Left hindlimb (tissue), 1 donor: ENCODE measurements at places on chromosomes 2 and 18.

DNA sequence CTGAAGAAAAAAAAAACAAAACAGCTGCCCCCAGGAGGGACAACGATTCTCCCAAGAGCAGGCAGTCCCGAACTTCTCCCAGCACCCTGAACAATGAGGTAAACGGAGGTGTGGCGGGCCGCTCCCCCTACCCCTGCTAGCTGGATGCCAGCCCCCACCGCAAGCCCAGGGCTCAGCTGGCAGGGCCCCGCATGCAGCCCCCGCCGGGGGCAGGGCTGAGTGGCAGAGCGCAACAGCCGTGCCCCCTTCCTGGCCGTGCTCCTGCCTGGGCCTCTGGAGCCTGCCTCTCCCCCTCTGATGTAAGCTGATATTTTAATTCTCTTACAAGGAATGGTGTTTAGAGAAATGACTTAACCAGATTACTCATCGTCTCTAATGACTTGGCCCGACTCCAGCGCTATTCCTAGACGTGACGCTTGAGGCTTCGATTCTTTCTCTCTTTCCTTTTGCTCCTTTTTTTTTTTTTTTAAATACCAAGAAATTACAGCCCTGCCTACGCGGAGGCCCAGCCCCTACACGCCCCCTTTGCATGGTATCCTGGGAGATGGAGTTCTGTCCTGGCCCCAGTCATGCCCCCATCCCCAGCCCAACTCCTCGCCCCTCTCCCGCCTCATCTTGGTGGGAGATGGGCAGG lies 4.6 kb upstream of the ARID5A start:
- DNase-seq: peak; percentile 94

GRCh38 chr2:40202798-40203400 lies 249.0 kb downstream of the SLC8A1 start:
- DNase-seq: no peak

- DNase-seq: no peak
Observed at GRCh38 chr2:32933756-32934095, 13.0 kb upstream of the LTBP1 start.

DNA sequence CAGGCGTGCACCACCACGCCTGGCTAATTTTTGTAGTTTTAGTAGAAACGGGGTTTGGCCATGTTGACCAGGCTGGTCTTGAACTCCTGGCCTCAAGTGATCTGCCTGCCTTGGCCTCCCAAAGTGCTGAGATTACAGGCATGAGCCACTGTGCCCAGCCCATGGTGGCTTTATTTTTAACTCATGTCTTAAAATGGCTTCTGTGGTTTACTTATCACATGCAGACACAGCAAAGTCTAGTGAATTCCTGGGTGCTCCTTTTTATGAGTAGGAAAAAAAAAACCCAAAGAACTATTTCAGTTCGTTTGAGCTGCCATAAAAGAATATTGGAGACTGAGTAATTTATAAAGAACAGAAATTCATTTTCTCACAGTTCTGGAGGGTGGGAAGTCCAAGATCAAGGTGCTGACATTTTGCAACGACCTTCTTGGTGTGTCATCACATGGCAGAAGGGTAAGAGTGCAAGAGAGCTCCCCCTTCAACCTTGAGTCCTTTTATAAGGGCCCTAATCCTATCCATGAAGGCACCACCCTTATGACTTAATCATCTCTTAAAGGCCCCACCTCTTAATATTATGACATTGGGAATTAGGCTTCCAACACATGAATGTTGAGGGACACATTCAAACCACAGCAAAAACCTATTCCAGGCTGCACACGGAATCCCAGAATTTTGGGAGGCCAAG lies 12.6 kb upstream of the REL start:
- DNase-seq: no peak

- DNase-seq: no peak
Observed at GRCh38 chr2:231182513-231182899, 15.9 kb upstream of the ARMC9 start.

GRCh38 chr2:112728378-112729175 lies 7.8 kb downstream of the NT5DC4 start:
- no peak for DNase-seq

- no peak for DNase-seq
Observed at GRCh38 chr2:67896076-67896475, 166.7 kb downstream of the C1D start.

DNA sequence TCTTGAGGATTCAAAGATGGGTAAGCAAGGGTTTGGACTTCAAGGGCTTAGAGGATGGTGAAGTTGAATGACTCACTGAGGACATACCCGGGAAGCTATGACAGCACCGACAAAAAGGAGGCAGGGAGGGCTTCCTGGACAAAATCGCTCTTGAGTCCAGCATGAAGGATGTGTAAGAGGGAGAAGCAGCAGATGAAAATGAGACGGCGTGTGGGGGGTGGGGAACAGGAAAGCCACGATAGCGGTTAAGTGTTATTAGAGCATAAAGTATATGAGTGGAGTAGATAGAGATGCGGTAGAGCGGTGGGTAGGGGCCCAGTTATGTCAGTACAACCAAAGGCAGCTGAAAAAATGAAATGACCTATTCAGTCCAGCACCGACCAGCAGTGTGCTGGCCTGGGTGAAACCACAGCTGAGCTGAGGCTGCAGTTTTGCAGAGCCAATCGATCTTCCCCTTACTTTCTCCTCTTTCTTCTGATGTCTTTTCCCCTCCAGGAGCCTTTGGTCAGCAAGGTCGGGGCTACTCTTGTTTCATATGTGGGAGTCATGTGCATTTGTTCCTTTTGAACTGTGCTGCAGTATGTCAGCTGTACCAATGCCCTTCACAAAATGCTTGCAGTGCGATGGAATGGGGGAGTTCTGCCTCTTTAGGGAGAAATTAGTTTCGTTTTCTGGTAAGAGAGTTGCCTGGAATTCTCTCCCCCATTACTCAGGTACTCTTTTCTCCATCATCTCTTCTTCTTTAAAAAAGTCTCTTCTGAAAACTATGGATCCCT lies 2.0 kb upstream of the THUMPD2 start:
- DNase-seq: no peak

GRCh38 chr18:31619291-31619690 lies 27.6 kb downstream of the TTR start:
- DNase-seq: no peak

GRCh38 chr2:42196403-42197267 lies 27.5 kb downstream of the EML4 start:
- DNase-seq: no peak

- DNase-seq: peak; percentile 70
Observed at GRCh38 chr18:6414118-6414722, 491 bp downstream of the L3MBTL4 start.

DNA sequence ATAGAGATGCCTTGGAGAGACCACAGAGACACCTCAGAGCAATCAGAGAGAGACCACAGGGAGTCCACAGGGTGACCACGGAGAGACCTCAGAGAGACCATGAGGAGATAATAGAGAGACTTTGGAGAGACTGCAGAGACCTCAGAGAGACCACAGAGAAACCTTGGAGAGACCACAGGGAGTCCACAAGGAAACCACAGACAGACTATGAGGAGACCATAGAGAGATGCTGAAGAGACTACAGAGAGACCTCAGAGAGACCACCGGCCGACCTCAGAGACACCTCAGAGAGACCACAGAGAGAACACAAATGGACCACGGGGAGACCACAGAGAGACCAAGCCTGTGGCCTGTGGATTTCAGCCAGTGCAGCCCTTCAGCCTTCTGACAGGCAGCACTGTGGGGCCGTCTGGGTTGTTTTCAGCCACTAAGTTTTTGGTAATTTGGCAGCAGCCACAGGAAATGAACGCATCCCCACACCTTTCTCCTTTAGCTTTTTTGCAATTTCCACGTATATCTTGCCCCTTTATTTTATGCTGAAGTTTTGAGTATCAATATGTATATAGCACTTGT lies 11.4 kb upstream of the TMEM18 start:
- no peak for DNase-seq

DNA sequence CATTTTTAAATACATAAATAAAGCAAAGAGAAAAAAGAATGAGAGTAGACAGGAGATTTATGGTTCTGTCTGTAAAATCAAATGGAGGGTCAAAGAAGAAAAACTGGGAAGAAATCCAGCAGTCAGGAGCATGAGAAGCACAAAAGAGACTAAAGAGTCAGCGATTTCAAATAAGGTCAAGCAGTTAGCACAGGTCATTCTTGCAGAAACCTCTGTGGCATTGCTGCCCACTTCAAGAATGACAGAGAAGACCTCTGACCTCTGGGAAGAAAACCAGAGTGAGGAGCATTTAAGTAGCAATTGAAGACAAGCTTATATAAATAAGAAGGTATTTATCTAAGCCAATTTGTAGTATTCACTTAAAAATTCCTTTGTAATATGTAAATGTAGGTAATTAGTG lies 172.0 kb upstream of the SPOPL start:
- no peak for DNase-seq

- no peak for DNase-seq
Observed at GRCh38 chr2:84741182-84741822, 139.6 kb downstream of the TRABD2A start.

GRCh38 chr2:226483745-226484619 lies 315.6 kb downstream of the IRS1 start:
- no peak for DNase-seq

GRCh38 chr2:191678437-191679100 lies 633 bp downstream of the NABP1 start:
- peak; percentile 50 for DNase-seq

- DNase-seq: peak; percentile 77
Observed at GRCh38 chr2:45771261-45771660, 119.8 kb downstream of the PRKCE start.

DNA sequence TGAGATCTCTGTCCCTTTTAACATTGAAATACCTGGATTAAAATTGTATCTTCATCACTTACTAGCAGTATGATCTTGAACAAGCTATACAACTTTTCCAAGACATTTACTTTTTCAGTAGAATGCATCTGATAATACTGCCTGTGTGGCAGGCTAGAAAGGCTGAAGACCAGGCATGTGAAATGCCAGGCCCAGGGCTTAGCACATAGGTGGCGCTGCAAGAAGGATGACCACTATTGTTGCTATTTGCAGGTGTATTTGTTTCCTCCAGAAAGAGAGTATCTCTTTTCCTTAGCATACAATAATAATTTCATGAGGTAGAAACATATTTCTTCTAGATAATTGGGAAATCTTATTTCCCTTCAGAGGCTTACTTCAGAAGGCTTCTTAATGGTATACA lies 331.3 kb downstream of the THSD7B start:
- no peak for DNase-seq

- DNase-seq: peak; percentile 27
Observed at GRCh38 chr2:85797921-85798320, 44.1 kb downstream of the ATOH8 start.

GRCh38 chr2:52698408-52698807 lies 1069.2 kb upstream of the CHAC2 start:
- DNase-seq: no peak

GRCh38 chr2:100137866-100138570 lies 4.4 kb downstream of the AFF3 start:
- no peak for DNase-seq

DNA sequence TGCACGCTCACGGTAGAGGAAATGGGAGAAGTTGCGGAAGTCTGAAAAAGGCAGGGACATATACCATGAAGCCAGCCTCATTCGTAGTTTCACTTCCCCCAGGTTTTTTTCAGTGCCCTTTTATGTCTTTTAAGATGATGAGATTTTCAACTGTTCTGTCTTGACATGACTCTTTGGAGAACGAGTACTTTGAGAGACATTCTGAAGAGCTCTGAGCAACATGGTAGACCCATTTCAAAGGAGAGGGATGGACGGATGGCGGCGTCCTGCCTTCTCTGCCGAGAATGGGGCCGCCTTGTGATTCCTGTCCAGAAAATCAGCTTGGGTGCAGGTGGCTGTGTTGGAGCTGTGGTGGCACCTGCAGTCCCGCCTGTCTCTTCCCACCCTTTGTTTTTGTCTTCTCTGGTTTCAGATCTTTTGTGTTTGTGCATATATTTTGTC lies 41.7 kb downstream of the SH3BP4 start:
- no peak for DNase-seq

DNA sequence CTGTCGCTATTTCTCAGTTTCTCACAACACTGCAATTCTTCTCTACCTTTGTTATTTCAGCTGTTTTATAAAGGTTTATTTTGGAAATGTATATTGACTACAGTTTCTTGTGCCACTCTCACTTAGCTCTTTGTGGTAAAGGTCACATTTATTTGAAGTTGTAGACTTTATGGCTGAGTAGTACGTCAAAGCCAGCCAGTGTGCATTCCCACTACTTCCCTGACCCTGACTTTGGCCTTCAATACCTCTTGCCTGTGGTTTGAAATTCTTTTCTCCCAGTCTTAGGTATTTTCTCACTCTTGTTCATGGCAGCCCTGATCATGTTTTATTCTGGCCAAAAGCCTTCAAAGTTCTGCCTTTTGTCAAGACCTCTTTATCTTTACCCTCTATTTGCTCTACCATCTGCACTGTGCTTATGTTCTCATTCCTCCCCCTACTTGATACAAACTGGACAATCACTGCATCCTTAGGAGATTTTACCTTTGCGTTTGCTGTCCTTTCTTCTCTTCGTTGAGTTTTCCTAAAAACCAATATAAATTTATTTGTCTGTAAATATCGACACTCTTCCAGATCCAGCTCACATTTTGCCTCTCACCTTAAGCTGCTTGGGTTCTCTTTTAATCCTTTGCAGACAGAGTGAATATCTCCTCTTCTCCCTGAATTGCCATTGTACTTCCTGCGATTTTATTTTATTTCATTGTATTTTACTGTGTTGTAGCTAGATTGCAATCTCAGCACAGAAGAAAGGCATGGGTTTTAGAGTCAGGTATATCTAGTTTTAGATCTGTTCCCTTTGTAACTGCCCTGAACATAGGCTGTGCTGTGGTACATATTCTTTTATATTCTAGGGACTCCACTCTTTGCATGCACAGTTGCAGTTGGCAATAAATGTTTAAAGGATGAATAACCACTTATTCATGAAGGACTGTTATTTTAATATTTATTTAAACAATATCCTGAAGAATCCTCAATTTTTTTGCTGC lies 31.2 kb downstream of the GULP1 start:
- DNase-seq: no peak

DNA sequence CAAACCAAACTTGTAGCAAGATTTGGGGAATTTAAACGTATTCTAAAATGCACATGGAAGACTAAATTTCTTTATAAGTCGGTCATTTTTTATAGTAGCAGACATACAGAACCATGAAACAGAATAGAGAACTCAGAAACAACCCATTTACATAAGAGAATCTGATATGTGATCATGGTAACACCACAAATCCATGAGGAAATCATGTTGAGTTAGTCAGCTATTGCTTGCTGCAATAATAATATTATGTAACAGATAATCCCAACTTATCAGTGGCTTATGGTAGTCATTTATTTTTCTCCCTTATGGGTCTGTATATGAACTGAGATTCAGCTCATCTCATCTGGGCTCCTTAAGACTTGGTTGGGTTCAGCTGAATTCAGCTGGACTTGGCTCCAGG lies 103.4 kb upstream of the SERTAD2 start:
- no peak for DNase-seq

- no peak for DNase-seq
Observed at GRCh38 chr2:230010501-230010900, 58.2 kb downstream of the SLC16A14 start.
